RCC 7860 (cell line): ENCODE measurements at places on chromosomes 5 and 9.

DNA sequence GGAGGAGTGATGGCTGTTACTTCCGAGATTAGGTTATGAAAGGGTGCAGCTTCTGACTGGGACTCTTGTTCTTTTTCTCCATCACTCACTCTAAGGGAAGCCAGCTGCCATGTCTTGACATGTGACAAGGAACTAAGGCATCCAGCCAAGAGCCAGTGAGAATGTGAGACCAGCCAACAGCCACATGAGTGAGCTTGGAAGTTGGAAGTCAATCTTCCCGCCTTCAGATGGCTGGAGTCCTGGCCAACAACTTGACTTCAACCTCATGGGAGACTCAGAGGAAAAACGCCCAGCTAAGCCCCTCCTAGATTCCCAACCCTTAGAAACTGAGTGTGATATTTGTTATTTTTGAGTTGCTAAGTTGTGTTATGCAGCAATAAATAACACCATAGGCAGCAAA lies 201.1 kb downstream of the SNX18 start:
- no peak for DNase-seq

DNA sequence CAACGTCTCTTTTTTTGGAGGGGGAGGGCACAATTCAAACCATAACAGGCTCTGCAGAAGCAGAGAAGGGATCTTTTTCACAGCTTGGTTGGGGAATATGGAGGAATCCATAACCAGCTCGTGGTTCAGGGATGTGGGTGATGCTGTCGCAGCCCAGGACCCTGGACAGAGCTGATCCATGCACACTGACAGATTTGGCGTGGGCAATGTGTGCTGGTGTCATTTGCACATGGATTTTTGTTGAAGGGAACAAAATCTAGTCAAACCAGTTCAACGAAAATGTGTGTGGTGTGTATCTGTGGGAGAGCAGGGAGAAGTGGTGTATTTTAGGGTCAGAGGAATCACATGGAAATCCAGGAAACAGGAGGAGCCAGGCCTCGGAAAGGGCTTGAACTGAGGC lies 4.2 kb downstream of the DOCK2 start:
- no peak for DNase-seq

DNA sequence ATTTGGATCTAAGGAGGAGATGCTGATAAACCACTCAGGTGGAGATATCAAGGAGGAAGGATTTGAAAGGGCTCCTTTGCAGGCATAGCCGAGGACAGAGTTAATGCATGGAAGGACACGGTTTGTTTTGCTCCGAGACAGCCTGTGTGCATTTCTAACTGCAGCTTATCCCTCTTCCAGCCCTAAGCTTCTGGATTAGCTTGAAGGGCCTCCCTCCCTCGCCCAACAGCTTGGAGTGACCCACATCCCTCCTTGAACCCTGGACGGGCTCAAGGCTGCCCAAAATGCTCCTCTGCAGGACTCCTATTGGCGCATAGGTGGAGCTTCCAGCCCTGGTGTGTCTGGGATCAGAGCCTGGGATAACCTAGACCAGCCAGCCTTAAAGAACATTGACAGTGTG lies 66.7 kb downstream of the PPARGC1B start:
- DNase-seq: no peak

DNA sequence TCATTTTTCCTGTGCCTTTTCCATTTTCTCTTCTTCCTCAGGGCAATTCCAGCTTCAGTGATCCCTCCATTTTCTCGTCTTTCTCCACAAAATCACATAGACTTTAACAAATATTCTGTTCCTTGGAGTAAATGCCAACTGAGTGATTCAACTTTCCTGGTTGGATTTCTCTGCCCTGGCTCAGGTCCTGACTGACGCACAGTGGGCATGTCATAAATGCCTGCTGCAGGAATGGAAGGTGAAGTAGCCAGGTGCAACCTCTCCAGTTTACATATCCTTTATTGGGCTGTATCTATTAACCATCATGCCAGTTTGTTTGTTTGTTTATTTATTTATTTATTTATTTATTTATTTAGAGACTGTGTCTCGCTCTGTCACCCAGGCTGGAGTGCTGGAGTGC lies 95.1 kb downstream of the MEF2C start:
- DNase-seq: no peak

DNA sequence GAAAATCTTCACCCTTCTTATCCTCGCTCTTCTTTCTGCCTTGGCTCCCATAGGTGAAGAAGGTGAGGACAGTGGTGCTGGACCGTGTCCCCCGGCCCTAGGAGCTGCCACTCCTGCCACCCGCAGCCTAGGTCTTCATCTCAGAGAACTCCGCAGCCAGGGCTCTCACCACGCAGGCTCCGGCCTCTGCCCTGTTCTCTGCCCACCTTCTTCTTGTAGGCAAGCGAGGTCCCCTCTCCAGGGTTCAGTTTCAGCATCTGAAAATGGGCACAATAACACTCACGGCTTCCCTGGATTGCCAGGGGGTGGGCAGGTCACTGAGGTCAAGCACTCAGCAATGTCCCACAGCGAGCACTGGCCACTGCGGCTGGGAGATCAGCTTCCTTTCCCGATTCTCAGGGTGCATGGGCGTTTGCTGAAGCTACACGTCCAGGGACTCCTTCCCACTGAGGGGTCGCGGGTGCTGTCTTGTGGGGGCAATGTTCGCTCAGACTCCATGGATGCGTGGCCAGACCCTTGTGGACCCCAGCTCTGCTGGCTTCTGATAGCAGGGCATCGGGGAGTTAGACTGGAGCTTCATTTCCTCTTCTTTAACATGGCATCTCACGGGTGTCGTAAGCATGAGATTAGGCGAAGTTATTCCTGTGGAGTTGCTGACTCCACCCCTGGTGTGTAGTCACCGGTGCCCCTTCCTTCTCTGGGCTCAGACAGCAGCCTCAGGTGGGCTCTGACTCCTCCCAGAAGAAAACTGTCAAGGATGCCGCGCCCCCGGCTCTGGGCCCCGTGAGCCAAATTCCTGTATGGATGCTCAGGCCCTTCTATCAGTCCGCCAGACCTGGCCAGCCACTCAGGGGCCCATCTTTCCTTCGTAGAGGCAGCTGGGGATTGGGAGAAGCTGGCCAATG lies 145.1 kb upstream of the IRX2 start:
- DNase-seq: no peak

GRCh38 chr9:26191711-26192110 lies 513.5 kb upstream of the TUSC1 start:
- no peak for DNase-seq

DNA sequence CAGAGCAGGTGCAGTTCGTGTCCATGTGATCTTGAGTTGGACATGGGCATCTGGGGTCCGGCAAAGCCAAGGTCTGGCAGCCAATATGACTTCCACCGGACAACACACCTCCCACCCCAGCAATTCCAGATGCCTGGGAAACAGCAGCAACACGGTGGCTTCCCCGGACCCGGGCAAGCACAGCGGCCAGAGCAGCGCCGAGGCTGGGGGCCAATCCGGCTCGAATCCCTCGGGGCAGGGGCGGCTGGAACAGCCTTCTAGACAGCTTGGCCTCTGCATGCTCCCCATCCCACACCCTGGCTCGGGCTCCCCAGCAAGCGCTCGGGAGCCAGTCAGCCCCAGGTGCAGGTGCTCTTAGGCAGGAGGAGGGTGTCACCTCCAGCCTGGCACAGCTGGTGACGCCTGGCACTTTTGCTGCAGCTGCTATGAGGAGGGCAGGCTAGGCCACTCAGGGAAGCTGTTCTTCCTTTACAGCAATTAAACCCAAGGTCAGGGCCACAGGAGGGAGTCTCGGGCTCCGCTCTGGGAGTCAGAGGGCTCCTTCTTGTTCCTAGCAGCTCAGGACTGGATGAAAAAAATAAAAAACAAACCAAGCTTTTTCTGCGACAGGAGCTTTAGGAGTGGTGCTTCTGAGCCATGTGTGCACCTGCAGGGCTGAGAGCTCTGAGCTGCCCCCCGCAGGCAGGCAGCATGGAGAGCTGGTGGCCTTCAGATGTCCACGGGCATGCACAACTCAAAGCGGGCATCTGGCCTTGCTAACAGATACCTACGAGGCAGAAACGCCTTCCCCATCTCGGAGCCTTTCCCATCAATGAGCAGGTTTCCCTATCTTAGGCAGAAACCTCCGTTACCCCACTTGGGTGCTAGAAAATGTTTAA lies 28.2 kb downstream of the DBH start:
- no peak for DNase-seq

- no peak for DNase-seq
These were observed 7.0 kb downstream of the PIGO start for GRCh38 chr9:35089434-35089833.
